Dorsolateral prefrontal cortex (tissue), 122 donors: ENCODE measurements at places on chromosomes 2 and 18.

GRCh38 chr2:29114586-29114945 lies 649 bp upstream of the CLIP4 start:
- no peak for DNase-seq

GRCh38 chr18:48948112-48949049 lies 2.4 kb downstream of the SMAD7 start:
- DNase-seq = no peak

GRCh38 chr2:172293952-172294351 lies 133.4 kb upstream of the ITGA6 start:
- DNase-seq = no peak

- DNase-seq = no peak
Measured at GRCh38 chr2:69641887-69642708, 1.4 kb downstream of the AAK1 start.

- no peak for DNase-seq
Measured at GRCh38 chr2:227765788-227766372, 20.2 kb downstream of the SCYGR8 start.

DNA sequence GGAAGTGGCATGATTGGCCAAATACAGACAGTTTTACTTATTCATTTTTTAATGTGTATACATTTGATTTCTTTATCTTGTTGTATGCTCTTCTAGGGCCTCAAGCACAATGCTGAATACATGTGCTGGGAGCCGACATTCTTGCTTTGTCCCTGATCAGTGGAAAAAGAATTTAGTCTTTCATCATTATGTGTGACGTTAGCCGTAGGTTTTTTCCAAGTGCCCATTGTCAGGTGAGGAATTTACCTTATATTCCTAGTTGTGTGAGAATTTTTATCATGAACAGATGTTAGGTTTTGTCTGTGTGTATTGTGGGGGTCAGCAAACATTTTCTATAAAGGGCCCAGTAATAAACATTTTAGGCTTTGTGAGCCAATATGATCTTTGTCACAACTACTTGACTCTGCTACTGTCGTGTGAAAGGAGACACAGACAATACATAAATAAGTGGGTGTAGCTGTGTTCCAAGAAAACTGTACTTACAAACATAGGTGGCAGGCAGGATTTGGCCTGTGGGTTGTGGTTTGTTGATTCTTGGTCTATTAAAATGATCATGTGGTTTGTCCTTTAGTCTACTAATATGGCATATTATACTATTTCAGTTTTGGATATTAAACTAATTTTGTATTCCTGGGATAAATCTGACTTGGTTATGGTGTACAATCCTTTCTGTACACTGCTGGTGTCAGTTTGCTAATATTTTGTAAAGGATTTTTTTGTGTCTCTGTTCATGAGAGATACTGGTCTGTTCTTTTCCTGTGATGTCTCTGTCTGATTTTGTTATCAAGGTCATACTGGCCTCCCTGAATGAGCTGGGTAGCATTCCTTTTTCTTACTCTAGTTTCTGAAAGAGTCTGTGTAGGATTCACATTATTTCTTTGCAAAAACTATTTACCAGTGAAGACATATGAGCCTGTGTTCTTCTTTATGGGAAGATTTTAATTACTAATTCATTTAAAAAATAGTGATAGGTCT lies 132.2 kb upstream of the SMAD7 start:
- no peak for DNase-seq

DNA sequence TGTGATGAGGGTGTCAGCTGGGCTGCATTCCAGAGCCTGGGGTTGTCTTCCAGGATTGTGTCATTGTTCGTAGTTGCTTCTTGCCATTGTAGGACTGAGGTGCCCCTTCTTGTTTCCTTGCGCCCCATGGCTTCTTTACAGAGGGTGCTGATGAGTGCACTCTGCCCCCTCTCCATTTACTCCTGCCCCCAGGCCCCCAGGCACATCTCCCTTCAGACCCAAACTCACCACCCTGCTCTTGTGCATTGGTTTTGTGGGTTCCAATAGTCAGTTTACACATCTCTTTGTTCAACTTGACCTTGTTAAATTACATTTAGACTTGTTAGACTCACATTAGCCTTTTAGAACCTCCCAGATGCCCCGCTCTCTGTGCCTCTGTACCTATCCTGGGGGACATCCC lies 33.1 kb downstream of the HJURP start:
- DNase-seq = no peak

- DNase-seq = no peak
Measured at GRCh38 chr18:303011-303410, 35.2 kb upstream of the THOC1 start.

DNA sequence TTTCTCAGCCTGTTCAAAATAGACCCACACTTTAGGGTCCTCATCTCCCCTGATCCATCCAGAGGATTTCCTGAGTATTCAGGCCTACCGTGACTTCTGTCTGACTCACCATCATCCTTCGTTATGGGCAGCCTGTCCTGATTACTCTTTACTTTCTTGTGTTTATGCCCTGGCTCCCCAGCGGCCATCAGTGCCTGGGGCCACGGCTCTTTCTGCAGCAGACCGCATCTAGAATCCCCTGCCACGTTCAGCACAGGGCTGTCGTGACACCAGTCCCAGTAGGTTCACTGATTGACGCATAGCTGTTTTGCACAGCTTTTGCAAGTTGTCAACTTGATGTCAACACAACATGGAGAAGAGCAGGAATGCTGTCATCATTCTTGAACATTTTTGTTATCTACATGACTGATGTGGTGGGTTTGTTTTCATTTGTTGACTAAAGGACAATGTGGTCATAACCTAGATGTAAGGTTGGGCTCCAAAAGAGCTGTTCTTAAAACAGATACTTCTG lies 225.6 kb downstream of the HAUS1 start:
- DNase-seq = no peak

DNA sequence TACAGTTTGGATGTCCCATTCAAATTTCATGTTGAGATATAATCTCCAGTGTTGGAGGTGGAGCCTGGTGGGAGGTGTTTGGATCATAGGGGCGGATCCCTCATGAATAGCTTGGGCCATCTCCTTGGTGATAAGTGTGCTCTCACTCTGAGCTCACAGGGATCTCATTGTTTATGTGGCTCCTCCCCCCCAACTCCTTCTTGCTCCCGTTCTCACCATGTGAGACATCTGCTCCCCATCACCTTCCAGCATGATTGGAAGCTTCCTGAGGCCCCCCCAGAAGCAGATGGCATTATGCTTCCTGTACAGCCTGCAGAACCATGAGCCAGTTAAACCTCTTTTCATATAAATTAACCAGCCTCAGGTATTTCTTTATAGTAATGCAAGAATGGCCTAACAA lies 3.0 kb upstream of the INPP1 start:
- no peak for DNase-seq

DNA sequence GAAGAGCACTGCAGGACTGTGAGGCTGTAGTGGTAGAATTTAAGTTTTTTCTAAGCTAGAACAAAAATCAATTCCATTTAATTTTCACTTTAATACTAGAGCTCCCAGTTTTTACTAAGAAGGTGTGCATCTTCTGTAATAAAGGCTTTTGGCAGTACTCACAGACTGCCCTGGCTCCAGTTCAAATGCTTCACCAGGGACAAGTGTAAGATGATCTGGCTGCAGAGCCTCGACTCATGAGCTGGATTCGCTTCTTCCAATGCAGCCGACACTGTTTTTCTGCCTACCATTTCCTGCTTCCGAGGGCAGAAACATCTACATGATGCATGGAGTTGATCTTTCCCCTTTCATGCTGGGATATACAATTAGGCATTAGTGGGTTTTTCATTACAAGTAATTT lies 87.0 kb downstream of the FARSB start:
- DNase-seq = no peak

DNA sequence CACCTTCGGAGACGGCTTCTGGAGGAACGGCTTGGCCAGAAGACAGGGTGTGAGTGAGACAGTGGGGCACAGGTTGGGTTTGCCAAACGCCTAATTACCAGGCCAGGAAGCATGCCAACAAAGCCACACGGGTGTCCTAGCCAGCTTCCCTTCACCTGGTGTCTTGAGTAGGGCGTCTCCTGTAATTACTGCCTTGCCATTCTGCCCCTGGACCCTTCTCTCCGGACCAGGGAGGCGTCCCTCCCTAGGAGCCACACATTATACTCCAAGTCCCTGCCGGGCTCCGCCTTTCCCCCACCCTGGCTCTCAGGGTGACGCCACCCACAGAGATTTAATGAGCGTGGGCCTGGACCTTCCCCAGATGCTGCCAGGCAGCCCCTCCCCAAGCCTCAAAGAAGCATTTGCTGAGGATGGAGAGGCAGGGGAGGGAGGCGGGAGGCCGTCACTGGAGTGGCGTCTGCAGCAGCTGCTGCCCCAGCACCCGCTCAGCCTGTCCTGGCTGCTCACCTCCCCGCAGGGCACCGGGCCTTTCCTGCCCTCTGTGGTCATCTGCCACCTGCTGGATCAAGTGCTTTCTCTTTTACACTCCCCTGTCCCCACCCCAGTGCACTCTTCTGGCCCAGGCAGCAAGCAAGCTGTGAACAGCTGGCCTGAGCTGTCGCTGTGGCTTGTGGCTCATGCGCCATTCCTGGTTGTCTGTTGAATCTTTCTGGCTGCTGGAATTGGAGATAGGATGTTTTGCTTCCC lies 20.7 kb downstream of the FOSL2 start:
- no peak for DNase-seq

- no peak for DNase-seq
Measured at GRCh38 chr2:20126040-20126439, 74.6 kb upstream of the LAPTM4A start.

GRCh38 chr2:225556461-225556860 lies 157.0 kb downstream of the NYAP2 start:
- DNase-seq = no peak

DNA sequence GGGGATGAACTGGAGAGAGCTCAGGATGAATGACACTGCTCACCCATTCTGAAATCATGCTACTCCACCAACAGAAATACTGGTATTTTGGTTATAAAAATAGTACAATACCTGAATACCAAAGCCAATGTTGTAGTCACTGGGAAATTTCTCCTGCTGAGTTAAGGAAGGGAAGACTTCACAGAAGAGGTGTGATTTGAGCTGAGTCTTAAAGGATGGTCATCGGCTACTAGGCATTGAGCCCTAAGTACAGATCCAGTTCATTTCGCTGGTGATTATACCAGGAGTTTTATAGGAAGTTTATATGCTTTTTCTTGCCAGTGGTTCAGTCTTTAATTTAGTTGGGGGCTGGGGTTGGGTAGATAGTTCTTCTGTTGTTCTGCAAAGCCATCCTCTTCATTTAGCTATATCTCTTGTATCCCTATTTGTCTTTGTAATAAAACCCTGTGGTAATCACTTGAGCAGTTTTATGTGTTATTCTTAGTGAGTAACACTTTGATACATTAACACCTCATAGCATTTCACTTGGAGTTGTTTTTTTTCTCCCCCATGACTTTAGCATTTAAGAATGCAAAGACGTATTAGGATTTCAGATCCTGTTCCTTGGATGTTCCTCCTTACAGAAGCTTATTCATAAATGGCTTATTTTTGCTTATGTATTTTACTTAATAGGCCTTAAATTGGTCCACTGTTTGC lies 239.9 kb upstream of the FOSL2 start:
- no peak for DNase-seq

DNA sequence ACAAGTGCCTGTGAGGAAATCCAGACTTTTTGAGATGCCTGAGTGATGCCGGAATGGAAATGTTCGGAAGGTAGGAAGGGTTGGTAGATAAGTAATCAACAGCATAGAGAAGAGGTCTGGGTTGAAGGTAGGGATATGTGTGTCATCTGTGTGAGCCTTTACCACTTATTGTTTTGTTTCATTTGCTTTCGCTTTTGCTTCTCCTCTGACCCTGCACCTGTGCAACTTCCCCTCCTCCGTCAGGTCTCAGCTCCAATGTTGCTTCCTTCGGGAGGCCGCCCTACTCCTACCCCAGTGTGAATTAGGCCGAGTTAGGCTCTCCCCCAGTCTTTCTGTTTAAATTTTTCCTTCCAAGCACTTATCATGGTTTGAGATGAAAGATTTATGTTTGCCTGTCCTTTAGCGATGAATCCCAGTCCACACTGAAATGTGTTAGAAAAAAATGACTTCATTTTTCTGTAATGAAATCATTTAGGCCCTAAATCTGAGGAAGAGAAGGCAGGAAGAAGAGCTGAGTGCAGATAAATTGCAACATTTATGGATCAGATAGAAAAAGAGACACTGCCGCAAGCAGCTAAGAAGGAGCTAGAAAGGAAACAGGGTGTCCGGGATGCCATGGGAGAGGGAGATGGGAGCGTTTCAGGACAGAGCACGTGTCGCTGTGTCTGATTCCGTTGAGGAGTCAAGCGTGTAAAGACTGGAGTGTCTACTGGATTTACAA lies 139.6 kb upstream of the PELI1 start:
- DNase-seq = no peak

DNA sequence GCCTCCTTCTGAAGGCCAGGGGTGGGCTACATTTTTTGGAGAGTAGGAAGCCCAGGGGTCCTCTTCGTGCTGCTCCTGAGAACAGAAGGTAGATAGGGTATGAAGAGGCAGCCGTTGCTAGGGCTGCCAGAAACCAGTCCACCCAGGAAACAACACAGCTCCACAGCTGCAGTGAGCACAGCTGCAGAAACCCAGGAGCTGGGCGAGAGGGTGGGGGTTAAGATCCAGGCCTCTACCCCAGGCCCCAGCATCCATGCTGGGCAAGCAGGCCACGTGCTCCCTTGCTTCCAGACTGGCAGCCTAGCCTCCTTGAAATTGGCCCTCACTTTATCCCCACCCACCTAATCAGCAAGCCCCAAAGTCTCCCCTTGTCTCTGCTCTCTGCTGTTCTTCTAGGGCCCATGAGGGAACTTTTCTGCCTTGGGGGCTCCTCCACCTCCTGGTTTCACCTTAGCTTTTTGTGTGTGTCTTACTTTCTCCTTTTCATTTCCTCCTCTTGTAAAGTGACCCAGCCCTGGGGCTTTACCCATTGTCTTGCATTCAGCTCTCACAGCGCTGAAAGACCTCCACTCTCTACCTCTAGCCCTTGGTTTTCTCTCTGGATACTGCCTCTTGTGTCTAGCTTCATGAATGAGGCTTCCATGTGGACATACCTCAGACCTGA lies 30.7 kb downstream of the STON1 start:
- peak; percentile 53 for DNase-seq

- DNase-seq = no peak
Measured at GRCh38 chr18:59813942-59814341, 85.9 kb upstream of the PMAIP1 start.

GRCh38 chr18:71362140-71362539 lies 1073.3 kb downstream of the SOCS6 start:
- DNase-seq = no peak

GRCh38 chr18:74563999-74564398 lies 29.7 kb downstream of the CNDP1 start:
- DNase-seq = no peak

GRCh38 chr2:16030206-16031057 lies 90.1 kb downstream of the MYCN start:
- peak; percentile 49 for DNase-seq

- peak; percentile 77 for DNase-seq
Measured at GRCh38 chr2:100391735-100392515, 25.5 kb downstream of the CHST10 start.

GRCh38 chr18:45324495-45325113 lies 290.7 kb upstream of the SLC14A2 start:
- DNase-seq = no peak

- no peak for DNase-seq
Measured at GRCh38 chr2:153105829-153106578, 372.6 kb downstream of the RPRM start.
